ENCODE measurements at places on chromosomes 6 and 20.

DNA sequence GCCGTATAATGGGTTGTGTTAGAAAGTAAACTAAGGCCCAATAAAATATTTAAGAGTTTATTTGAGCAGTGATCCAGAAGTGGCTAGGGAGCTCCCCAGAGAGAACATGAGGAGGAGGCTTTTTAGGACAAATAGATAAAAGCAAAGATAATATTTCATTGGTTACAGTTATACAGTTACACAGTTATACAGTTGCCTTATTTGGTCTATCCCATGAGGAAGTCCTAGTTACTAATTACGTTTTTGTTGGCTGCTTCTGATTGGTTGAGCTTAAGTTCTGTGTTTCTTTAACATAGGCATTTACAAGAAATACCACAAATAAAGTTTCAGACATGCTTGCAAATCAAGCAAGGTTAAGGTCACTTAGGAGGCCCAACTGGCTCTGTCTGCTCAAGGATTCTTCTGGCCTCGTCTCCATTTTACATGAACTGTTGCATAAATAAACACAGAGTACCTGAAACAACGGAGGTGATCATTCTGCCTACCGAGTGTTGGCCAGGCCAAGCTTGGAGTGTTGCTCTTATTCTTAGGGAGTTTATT is 7.0 kb downstream of the UBD start:
- no peak for DNase-seq

GRCh38 chr6:109834595-109835437 is 143.3 kb upstream of the GPR6 start:
- no peak for DNase-seq

DNA sequence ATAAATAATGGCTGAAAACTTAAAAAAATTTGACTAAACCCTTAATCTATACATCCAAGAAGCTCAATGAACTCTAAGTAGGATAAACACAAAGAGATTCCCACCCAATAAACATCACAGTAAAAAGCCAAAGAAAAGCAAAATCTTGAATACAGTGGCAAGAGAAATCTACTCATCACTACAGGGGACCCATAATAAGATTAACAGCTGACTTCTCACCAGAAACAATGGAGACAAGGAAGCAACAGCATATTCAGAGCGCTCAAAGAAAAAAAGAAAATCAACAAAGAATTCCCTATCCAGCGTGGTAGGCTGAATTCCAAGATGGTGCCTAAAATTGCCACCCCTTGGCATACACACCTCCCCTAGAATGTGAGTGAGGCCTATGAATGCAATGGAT is 18.6 kb downstream of the SNX3 start:
- DNase-seq: no peak

DNA sequence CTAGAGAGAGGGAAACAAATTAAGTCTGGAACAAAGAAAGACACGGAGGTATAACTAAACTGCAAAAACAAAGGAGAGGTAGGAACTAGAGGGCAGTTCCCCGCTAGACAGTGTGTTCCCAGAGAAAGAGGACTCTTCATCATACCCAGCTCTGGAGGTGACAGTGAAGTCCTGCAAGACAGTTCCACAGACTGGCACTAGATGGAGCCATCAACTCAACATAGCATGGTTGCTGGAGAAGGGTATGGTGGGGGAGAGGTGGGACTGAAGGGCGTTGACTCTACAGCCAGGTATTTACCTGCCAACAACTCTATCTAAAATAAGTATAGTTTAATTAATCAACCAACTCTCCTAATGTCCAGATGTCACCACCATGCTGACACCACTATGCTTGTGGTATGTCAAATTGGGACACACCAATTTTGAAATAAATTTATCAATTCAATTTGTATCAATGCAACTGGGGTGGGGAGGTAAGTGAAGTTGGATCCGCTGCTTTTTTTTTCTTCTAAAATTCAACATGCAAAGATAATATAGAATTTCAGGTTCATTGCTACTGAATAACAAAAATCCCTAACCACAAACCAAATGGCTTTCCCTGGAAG is 9.7 kb downstream of the BACH2 start:
- DNase-seq: no peak

- DNase-seq: no peak
Measured at GRCh38 chr6:26064619-26065257, 22.5 kb upstream of the HFE start.

- no peak for DNase-seq
Measured at GRCh38 chr6:14454473-14454775, 336.9 kb downstream of the CD83 start.

GRCh38 chr6:29744621-29745020 is 21.4 kb downstream of the HLA-F start:
- no peak for DNase-seq

DNA sequence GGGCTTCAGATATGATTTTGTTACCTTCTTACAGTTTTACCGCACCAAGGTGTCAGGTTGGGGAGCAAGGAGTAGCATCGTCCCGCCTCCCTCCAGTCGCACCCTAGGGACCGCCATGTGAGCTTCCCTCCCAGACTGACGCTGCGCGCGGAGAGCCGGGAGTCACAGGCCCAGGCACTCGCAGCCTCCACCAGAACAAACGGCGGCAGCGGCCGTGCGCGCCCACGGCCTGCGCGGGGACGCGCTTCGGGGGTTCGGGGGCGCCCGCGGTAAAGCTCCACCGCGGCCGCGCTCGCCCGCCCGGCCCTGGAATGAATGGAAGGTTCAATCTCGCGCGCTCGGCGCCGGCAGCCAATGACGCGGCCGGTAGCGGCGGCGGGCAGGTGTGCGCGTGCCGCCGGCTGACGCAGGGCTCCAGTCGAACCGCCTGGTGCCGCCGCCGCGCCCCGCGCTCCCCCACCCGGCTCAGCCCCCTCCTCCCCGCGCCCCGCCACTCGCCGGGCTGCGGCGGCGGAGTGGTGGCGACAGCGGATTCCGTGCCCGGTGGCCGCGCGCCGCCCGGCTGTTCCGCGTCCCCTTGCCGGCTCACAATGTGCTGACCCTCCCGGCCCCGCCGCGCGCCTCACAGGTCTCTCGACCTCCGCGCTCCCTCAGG is 16.5 kb upstream of the LIN28B start:
- no peak for DNase-seq

DNA sequence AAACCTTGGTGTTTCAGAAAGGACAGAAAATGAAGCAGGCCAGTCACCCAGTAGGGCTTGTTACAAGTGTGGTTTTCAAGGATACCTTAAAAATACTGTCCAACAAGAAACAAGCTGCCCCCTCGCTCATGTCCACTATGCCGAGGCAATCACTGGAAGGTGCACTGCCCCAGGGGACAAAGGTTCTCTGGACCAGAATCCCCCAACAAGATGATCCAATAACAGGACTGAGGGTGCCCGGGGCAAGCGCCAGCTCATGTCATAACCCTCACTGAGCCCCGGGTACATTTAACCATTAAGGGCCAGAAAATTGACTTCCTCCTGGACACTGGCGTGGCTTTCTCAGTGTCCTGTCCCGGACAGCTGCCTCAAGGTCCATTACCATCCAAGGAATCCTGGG is 6.6 kb upstream of the NT5DC1 start:
- no peak for DNase-seq

DNA sequence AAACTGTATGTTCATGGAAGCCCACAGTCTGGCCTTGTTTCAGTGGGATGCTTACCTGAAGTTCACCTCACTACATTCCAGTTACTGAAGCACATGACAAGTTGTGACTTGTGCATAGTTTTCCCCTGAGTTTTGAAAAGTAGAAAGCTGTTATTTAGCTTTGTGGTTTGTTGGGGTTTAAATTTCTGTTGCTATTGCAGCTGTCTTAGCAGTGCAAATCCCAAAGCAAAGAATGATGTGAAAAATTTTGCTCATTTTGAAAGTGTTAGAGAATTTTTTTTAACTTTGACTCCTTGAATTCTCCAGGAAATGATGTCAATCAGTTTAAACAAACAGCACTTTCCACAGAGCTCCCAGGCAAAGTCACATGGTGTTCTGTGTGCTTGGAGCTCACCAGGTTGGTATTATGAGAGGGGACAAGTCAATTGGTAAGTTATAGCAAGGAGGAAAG is 268.4 kb downstream of the ADGRG6 start:
- DNase-seq: no peak

- no peak for DNase-seq
Measured at GRCh38 chr20:55565096-55565773, 440.1 kb downstream of the CBLN4 start.

DNA sequence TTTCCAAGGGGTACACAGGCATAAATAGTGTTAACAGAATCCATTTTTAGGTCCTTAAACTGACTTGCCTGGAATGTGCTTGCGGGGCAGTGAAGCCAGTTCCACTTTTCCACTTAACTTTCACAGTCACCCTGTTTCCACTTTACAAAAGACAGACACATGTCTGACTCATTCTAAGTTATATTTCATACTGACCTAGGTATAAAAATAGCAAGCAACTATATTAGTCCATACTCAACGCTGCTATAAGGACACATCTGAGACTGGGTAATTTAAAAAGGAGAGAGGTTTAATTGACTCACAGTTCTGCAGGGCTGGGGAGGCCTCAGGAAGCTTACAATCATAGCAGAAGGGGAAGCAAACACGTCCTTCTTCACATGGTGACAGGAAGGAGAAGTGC is 88.2 kb downstream of the MTFR2 start:
- no peak for DNase-seq
